ENCODE measurements at places on chromosomes 6 and 20.

GRCh38 chr6:150681578-150682395, 82.1 kb downstream of the PLEKHG1 start:
- no peak for DNase-seq

DNA sequence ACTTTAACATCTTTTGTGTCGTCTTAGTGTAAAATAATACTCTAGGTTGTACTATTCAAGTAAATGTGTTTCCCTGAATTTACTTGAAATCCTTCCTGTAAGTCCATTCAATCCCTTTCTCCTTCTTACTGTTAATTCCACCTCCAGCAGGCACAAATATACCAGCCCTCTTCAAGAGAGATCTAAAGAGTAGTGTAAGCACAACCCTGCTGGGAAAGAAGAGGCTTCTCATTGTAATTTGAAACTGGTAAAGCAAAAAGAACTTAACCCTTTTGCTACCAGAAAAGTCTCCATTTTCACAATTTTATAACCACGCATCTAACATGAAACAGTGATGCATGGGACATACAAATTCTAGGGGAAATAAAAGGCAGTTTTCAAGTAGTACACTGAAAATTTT, at the start of gene BMP5:
Gene BMP5 (minus strand): TSS at position 191 of the 400 bp plus-strand sequence. CDS start 725 bp downstream, outside the sequence.
- DNase-seq: no peak

DNA sequence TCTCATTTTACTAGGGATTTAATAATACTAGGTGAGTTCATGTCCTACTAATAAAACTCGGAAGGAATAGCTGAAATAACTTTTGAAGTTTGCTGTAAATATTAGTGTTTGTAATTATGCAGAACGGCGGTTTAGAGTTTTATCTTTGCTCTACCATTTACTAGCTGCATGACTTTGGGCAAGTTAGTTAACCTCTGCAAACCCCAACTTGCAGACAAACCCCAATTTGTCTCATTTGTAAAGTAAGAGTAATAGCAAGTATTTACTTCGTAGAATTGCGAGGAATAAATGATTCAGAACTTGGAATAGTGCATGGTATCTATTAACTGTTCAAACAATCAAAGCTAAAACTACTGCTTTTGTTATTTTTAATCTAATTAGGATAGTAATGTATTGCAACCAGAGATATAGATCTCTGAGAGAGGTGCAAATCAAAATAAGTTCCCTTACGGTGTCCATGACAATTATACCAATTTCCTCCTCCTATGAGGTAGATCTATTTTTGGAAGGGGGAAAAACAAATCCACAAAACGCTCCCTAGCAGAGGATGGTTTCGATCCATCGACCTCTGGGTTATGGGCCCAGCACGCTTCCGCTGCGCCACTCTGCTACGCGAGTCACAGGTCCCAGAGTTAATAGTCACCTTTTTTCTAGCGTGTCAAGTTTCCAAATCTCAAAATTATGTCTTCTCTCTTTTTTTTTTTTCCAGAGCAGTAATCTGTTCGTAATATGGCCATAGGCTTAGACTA, 35.1 kb upstream of the BTN3A2 start:
- peak; percentile 59 for DNase-seq

DNA sequence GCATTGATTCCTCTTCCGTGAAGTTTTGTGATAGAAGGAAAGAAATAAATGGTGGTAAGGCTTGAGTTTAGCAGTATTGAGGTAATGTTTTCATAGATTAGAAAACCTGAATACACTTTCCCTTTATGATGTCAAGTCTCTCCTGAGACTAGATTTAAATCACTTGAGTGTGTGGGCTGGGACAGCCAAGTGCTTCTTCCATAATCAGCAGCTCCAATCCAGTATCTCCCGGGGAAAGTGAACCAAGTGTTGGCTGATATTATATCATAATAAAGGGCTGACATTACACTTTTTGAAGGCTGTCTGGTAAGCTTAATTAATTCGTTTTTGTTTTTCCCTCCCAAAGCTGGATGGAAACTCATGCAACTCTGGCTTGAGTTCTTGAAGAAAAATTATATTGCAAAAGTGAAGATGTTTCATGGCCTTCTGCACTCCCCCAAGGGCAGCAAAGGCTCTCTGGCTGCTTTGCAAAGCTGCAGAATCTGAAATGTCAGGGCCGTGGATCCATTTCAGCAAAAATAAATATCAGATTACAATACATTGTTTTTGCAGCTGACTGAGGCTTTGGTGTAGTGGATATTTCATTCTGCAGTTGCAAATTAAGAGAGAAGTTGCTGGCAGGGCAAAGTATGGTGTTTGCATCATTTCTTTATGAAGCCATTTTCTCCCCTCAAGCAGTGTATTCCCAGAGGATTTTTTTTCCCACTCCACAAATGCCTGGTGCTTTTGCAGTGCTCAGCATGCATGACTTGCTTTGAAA, 101.2 kb downstream of the MKKS start:
- DNase-seq: peak; percentile 97

DNA sequence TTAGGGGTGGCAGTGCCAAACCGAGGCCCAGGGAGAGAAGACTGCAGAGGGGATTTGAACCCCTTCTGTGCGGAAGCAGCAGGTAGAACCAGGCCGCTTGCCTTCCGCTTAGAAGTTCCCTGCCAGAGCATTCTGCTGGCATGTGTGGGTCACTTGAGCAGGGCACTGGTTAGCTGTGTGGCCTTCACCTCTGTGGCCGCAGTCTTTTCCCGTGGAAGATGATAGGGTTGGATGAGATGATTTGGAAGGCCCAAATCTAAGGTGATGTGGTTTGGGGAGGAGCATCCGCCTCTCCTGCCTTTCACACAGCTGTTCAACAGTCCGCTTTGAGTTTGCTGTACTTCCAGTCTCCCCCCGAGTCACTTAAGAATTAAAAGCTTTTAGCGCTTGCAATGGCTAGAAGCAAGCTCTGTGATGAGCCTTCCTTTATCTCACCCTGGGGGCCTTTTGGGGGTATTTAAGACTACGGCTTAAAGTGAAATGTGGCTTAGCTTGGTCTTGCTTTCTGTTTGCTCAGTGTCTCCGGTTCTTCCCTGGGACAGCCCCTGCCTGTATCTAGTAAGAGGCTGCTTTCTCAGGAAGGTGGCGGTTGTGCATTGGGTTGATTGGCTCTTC, 743 bp downstream of the CMTR1 start:
- DNase-seq: no peak

GRCh38 chr6:139161169-139161568, 26.3 kb downstream of the HECA start:
- peak; percentile 29 for DNase-seq

DNA sequence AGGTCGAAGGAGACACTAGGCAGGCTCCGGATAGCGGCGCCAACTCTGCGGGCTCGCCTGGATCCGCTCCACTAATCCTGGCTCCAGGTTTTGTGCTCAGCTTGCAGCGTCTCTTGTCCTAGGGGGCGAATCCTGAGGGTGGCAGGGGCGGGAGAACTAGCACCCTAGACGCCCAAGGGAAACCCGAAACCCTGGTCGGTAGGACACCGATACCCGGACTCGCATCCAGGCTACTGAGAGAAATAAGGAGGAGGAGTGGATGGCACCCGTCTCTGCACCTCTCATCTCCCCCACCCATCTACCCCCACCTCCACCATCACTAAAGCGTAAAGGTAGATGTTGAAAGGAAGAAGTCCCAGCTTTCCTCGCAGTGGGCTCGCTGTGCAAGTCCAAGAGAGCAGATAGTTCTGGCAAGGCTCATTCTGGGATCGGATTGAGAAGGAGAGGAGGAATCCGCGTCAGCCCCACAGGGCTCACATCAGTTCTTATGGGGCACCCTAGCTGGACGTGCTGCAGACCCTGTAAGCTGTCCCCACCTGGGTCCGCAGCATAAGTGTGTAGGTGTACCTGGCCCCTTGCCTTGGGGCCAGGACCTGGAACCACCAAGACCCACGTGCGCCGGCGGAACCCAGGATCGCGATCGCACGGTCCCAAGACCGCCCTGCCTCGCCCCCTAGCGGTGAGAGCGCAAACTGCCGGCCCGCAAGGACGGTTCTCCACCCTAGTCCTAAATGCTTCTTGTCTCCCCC, 6.9 kb downstream of the SLC32A1 start:
- peak; percentile 34 for DNase-seq

DNA sequence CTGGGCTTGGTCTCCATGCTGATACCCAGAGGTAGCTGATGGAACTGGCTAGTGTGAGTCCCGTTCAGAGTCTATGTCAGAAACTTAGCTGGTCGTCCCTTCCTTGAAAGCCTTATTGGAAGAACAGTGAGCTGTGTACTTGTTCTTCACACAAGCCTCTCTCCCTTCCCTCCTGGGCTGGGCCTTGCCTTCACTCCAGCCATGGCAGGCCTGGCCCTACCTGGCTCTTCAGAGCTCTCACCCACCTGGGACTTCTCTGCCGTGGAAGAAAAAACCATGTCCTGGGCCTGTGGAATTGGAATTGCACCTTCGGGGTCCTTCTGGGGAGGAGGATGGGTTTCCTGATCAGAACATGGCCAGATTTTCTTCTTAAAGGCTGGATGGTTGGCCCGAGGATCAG, 20.3 kb upstream of the ZNF831 start:
- DNase-seq: no peak

GRCh38 chr6:56046576-56046975, 171.2 kb upstream of the BMP5 start:
- peak; percentile 87 for DNase-seq

GRCh38 chr6:56756791-56757587, 114.3 kb upstream of the DST start:
- no peak for DNase-seq

DNA sequence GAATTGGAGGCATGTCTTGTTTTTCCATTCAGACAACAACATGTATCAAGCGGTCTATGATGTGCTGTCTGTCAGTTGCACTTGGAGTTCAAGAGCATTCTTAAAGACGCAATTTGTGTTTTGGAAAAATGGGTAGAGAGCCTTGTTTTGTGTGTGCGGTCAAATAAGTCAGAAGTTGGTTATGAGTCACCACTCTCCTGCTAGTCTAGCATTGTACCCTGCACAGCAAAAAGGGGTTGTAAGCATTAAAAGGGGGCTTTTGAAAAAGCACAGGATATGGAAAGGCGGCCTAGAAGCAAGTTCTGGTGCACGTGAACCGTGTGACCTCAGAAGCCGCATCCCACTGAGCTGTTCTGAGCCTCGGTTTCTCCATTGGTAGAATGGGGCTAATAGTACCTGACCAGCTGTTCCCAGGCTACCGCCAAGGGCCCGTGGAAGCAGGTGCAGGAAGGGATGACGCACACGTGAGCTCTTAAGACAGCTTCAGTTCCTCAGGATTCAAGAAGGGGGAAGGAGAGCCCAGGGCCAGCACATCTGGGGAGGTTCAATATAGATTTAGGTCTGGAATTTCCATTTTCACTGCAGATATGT, 61.6 kb upstream of the SNX9 start:
- DNase-seq: peak; percentile 52

DNA sequence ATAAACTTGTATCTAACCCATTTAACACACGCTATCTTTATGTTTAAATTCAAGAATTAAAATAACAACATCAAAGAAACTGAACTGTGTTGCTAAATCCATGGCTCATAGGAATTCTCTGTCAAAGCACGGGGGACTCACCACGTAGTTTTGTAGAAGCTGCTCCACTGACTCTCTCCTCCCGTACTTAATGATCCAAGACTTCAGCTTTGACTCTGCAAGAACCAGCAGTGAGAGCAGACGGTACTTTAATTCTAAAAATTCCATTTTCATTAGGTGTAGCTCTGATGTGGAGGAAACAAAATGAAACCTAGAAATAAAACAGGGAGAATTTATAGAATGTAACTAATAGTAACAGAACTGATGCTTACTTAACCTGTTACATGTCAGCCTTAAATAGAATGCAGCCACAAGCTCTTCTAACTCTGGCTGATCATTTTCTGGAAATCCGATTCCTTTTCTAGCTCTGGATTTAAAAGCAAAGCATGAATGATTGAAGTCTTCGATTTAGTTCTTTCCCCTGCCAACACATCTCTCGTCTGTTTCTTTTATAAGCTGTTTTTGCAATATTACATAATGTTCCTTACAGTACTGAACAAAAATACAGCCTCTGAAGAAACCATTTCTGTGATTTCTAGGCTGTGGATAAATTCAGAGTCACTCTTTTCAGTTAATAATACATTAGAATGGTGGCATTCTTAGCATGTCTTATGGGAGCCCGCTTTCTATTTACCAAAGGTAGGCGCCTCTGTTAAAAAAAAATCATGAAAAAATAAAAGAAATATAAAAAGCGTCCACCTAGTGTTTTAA, 165.5 kb downstream of the SYNE1 start:
- peak; percentile 8 for DNase-seq

DNA sequence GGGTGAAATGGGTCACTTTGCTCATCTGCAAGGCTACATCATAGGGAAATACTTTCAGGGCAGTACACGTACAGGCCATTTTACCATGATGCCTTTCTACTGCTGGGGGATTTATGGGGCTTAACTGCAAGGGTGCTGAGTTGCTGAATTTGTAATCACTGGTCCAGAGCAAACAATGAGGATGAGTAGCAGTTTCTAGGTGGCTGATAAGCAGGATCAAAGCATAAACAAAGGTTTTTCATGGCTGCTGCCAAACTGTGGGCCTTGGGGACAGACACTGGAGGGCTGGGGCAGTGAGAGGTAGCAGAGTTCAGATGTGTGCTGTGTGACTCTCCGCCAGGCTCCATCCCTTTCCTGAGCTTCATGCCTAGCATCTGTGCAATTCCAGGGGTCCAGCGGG, 68.3 kb downstream of the CNBD2 start:
- DNase-seq: no peak

- no peak for DNase-seq
Observed at GRCh38 chr6:166300357-166300987, 7.7 kb downstream of the PRR18 start.

GRCh38 chr6:38305995-38306681, 333.6 kb downstream of the BTBD9 start:
- DNase-seq: no peak

DNA sequence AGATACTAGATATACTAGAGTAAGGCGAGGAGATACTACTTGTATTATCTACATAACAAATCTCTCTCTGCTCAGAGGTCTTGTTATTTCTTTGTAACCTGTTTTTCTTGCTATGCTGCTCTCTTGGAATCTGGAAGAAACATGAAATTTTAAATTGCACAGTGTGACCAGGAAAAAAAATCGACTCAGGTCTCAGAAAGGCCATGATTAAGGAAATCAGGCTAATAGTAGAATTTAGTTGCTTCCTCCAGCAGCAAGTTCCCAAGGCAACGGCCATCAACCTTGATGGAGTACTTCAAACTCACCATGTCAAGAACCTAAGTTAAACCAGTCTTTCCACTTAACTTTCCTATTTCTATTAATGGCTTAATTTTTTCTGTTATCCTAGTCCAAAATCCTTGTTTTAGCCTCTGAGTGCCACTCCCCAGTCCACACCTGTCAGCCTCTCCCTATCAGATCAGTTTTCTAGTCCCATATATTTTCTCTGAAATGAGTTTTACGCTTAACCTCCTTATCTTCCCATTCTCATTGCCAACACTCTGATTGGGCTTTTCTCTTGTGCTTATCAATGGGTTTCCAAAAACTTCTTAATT, 87.7 kb upstream of the BEND3 start:
- no peak for DNase-seq

DNA sequence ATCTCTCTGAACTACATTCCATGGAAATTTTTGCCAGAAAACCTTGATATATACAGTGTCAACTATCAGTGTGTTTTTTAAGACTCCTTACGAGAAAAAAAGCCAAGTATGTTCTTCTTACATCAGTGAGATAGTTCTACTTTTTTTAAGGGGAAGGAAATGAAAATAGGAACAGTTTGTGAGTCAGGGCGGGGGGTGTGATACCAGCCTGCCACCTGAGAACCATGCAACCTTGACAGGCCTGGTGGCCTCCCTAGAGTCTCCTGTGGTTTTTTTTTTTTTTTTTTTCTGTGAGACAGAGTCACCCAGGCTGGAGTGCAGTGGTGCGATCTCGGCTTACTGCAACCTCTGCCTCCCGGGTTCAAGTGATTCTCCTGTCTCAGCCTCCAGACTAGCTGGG, 96.3 kb upstream of the GCM1 start:
- no peak for DNase-seq

All from fibroblast of gingiva (primary cell).